Suprapubic skin (tissue), 4 donors: ENCODE measurements at places on chromosomes 1 and 21. TPM values are rescaled to one million over a fixed set of nuclear protein-coding genes. Genes with fewer than 3 reads are reported as not detected.
A peak's percentile ranks its signal among the peaks of the same experiment; 100 is the strongest.

ATP1B1 gene
- total RNA-seq = 95.2 TPM

RAD54L gene
- 2.3 TPM for total RNA-seq

- DNase-seq = no peak
Measured at GRCh38 chr1:48405400-48405799, 66.6 kb downstream of the SPATA6 start.

DNA sequence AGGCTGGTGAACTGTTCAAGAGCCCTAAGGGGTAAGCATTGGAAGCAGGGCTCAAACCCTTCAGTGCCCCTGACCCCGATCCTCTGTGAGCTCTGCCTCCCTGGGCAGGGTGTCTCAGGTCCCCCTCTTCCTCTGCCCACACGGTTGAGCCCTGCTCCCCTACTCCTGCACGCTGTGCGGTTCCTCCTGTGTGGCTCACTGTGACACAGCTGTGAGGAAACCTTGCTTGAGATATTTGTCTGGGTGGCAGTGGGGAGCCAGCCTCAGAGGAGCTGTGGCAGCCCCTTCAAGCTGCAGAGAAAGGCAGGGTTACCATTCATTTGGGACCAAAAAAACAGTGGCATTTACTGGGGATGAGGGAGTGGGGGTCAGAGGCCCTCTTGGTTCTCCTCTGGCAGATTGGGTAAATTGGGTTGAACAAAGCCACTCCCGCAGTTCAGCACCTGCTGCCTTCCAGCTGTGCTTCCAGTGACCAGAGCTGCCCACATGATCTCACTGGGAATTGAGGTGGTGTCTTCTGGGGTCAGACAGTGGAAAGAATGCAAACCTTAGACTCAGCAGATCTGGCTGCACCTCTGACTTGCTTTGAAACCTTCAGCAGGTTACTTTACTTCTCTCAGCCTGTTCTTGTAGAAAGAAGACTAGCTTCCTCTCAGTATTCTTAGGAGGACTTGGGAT lies 60.6 kb upstream of the CD1D start:
- no peak for DNase-seq

GRCh38 chr1:101060992-101061391 lies 35.4 kb upstream of the DPH5 start:
- DNase-seq = no peak

DNA sequence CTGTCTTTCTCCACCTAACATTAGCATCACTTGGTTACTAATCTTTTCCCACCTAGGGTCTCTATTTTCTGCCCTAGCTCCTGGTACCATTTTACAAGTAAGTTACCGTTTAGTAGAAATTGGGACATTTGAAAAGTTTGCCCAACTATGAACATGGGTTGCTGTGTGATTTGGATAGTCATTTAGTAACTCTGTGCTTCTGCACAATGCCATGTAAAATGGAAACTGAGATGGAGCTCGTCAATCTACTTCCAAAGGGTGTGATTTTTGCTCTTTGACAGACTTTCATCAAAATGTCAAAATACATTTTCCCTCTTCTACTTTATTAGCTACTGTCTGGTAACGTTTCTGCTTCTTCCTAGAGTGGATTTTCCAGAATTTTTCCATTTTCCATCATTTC lies 381.5 kb upstream of the B3GALT2 start:
- no peak for DNase-seq

STYXL2 gene
- total RNA-seq = not detected

- DNase-seq = no peak
Measured at GRCh38 chr1:232127190-232127589, 500.6 kb downstream of the DISC1 start.

CNKSR1 gene
- 45.6 TPM for total RNA-seq

GRCh38 chr1:153799016-153799415 lies 23.8 kb downstream of the SLC27A3 start:
- no peak for DNase-seq

- DNase-seq = no peak
Measured at GRCh38 chr1:42957880-42958487, 684 bp downstream of the SLC2A1 start.

SSX2IP gene
- 12.8 TPM for total RNA-seq

GRCh38 chr1:38062361-38063288 lies 16.0 kb upstream of the POU3F1 start:
- no peak for DNase-seq

DNA sequence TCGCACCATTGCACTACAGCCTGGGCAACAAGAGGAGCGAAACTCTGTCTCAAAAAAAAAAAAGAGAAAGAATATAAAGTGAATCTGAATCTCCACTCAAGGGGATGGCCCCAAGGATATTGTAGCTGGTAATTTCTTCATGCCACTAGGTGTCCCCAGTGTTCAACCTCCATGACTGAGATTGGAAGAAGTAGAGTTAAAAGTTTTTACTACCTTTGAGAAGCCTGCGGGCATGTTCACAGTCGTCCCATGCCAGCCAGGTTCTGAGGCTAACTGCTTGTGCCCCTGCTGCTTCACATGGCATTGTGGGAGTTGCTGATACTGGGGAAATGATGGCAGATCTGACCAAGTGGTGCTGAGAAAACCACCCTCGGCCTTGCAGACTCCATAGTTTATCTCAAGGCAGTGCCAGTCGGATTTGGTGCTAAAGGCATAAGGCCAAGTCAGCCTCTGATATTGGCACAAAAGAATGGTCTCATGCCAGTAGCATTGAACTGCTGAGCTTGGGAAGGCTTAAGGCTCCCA lies 10.8 kb upstream of the SHISA4 start:
- no peak for DNase-seq

BARHL2 gene
- not detected for total RNA-seq

PADI2 gene
- total RNA-seq = 21.4 TPM

DNA sequence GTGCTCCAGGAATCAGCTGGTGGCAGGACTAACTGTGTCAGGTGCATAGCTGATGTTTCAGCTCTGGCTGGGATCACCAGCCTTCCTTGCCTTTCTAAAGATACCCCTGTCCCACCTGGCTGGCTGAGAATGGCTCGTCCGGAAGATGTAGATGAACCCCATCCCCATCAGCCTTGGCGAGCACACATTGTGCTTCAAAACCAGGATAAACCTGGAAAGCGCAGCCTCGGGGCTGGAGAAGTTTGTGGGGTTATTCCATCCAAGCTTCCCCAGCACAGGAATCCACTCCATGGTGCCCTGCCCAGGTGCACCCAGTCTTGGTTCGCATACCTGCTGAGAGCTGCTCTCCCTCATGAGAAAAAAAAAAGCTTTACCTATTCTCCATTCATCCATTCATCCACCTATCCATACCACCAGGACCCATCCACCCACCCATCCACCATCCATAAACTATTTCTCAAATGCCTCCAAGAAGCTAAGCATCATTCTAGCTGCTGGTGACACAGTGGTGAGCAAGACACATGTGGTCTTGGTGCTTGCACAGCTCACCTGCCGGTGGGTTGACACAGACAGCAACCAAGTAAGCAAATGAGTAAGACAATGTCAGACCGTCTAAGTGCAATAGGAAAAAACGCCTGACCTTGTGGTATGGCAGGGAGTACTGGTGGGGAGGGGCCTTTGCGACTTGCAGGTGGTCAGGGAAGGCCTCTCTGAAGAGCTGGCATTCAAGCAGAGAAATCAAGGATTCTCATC lies 94.0 kb downstream of the DMRTB1 start:
- peak; percentile 65 for DNase-seq

PEAR1 gene
- total RNA-seq = 3.0 TPM

- no peak for DNase-seq
Measured at GRCh38 chr1:164796916-164797315, 237.9 kb downstream of the PBX1 start.

DNA sequence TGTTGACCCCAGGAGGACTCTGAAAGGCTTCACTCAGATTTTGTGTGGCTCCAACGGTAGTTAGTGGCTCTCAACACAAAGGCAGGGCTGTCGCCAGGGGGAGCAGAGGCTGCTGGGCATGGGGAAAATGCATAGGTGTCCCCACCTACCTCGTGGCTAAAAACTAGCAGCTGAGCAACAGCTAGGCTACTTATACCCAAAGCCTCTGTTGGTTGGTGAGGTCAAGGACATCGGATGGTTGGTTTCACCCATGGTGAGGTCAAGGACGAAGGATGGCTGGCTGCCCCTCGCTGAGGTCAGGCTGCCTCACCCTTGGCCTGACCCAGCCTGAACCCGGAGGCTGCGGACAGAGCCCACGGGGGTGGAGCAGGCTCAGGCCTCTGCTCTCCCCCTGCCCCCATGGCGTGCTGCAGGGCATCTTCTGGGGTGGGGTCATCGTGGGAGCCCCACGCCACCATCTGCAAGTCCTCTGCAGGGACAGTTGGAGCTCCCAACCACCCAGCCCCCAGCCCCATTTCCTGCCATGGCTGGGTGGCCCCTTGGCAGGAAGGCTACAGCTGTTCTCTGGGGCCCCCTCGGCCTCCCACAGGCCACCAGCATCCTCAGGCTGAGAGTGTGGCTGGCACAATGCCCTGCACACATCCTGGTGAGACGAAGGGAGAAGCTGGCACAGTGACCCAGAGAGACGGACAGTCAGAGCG lies 8.5 kb upstream of the GNB1 start:
- peak; percentile 60 for DNase-seq

SUSD4 gene
- 8.2 TPM for total RNA-seq

DNA sequence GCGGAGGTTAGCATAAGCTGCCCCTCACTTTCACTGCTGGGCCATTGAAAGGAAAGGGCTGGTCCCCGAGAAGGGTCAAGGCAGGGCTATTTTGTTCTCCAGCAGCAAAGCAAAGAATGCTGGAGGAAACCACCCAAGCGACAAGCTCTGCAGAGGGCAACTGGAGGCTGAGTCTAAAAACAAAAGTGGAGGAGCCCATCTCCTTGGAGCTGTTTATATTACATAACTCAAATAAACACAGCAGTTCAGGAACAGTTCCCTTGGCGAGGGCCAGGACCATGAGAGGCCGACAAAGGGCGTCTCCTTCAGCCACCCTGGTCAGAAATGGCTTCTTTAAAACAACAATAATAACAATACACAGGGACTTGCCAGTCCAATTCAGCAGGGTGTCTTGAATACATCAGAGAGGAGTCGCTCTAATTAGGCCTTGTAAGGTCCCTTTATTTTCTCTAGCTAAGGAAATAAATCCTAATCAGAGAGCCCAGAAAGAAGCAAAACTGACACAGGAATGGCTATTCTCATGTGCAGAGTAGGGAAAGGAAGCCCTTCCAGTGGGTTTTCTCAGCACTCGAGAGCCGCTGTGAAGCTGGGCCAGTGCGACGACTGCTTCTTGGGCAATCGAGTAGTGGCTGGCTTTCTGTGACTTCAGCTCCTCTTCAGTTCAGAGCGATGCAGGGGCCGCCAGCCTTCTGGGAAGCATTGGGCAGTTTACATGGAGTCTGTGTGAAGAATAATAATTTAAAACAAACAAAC lies 57.0 kb upstream of the TARBP1 start:
- DNase-seq = peak; percentile 81

S100A5 gene
- not detected for total RNA-seq

GRCh38 chr1:179369751-179370341 lies 4.1 kb downstream of the AXDND1 start:
- DNase-seq = no peak

DNA sequence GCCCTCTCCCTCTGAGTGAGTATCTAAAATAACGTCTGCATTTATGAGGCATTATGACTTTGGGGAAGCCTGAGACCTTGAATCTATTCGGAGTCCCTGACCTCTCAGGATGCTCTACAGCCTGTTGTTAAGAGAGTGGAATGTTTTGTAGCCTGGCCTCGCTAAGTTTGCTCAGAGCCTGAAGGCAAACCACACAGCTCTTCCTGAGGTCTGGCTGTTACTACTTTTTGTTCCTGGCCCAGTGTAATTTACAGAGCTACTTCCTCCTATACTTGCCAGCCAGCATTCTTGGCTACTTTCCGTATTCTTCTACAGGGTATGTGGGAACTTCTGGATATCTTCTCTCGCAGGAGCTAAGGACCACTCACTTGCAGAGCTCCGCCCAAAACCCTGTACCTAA lies 3.6 kb upstream of the ZMYM4 start:
- DNase-seq = no peak

- no peak for DNase-seq
Measured at GRCh38 chr1:224368409-224368808, 11.7 kb downstream of the CNIH4 start.

DNA sequence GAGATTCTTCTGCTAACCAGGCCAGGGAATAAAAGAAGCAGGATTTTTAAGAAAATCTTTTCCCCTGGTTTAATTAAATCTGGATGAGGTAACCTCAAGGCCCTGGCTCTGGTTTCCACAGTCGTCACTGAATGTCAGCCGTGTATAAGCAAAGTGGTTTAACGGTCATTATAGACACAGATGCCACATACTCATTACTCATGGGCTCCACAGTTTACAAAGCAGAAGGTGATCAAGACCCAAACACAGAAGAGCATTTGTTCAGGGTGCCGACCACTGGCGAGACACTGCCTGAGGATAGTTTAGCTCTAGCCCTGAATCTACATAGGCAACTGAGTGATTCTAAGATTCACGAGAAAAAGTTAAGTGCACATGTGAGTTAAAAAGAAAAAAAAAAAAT lies 27.8 kb upstream of the RAP1GAP start:
- DNase-seq = no peak

DNA sequence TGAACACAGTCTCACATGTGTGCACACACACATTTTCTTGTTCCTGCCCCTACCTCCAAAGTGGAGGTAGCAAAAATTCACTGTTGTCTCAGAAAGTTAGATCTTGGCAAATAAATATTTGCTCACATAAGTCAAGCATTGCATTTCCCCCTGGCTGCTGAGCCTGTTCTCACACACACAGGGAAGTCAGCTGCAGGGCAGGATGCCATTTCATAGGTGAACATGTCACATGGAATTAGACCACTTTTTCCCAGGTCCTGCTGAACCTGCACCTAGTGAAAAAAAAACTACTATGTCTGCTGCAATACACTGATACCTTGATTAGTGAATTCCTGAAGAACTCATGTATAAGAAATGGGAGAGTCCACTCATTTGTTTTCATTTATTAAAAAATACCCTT lies 5.3 kb upstream of the CD55 start:
- no peak for DNase-seq
